ENCODE measurements at places on chromosomes 7 and 10.

- no peak for DNase-seq
These were observed 80.4 kb downstream of the ADK start for GRCh38 chr10:74231375-74231774.

- no peak for DNase-seq
These were observed 16.9 kb upstream of the CDK14 start for GRCh38 chr7:90579181-90579688.

GRCh38 chr7:18119985-18120384 is 92.3 kb upstream of the PRPS1L1 start:
- no peak for DNase-seq

DNA sequence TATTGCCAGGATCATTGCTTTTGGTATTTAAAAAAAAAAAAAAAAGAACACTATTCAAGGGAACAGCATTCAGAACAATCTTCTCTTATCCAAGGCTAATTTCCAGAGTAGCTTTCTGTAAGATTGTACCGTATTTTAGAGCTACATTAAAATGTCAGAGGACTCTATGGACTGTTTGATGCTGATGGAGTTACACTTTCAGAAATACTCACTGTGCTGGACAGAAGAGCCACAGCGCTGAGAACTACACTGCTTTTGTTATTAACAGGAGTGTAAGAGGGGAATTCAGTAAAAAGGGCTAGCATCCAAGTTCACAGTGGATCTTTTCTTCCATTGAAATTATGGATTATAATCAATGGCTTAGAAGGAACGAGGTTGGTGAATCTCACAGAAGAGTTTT is 247.7 kb downstream of the AHR start:
- no peak for DNase-seq

GRCh38 chr10:28429573-28430216 is 103.2 kb upstream of the WAC start:
- DNase-seq = no peak
